ENCODE measurements at places on chromosomes 4 and X.

DNA sequence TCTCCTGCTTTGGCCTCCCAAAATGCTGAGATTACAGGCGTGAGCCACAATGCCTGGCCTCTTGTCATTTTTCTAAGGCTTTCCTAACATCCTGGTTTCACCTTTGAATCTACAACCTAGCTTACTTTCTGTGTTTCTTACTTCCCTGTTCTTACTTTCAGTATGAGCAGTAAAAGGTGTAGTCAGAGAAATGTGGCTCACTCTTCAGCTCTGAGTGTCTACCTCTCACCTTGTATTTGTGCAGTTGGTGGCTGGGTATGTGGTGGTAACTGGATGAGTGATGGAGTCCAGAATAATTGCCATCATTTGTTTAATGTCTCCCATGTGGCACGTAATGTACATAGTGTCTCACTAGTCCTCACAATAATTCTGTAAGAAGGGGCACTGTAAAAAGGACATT is 19.1 kb upstream of the CXCL11 start:
- no peak for DNase-seq

DNA sequence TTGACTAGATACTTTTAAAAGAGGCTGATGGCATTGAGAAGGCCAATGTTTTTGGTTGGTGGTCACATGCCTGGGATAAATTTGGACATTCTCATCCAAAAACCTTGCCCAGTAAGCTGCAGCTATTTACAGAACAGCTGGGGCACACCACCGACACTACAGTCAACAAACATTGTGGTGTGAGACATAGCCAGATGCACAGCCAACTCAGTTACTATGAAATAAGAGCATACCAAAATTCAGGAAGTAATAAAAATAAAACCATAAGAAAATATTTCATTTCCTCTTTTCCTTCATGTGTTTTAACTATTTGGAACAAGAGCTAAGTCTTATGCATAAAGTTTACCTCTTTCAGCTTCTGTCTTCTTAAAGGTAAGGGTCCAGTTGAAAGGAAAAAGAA is 8.8 kb downstream of the PPM1K start:
- DNase-seq: no peak

DNA sequence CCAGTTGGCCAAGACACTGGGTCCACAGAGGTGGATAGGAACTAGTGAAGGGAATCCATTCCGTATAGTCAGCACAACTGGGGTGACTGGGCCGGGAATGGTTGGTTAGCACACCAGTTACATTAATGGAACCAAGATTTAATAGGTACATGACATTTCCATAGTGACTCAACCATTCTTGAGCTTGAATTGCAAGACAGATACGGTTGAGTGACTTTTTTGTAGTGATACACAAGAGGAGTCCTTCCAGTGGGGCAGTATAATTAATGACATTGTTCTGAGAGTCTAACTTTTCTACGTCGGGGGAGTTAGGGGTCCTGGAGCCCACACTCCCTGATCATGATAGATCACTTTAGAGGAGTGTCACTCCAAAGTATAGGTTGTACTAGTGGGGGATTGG is 211.6 kb upstream of the CXCL13 start:
- no peak for DNase-seq

GRCh38 chrX:154426916-154427770 is 1.3 kb upstream of the ATP6AP1 start:
- DNase-seq: no peak

GRCh38 chr4:128145727-128146126 is 84.6 kb downstream of the LARP1B start:
- DNase-seq: no peak

DNA sequence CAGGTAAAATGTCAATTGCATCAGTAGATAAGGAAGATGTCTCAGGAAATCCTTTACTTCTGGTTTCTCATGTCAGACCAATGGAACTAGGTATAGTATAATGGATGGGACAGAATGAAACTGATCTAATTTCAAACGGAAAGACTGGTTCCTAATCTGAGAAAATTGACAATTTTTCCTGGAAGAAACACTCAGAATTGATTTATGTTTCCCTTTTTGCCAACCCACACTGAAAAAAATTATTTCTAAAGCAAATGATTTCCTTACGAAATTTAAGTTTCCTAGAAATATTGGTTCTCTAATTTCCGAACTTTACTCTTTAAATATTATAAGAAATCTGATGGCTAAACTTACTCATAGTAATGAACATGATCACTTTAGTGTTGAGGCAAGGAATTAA is 19.1 kb downstream of the PPAT start:
- DNase-seq: no peak

- no peak for DNase-seq
Observed at GRCh38 chrX:12991575-12991974, 16.7 kb downstream of the TMSB4X start.

GRCh38 chr4:57040510-57040909 is 61.8 kb downstream of the POLR2B start:
- no peak for DNase-seq

GRCh38 chr4:6216588-6216987 is 16.2 kb upstream of the JAKMIP1 start:
- DNase-seq: no peak

- DNase-seq: no peak
Observed at GRCh38 chrX:97260679-97261078, 377.0 kb downstream of the RPA4 start.

DNA sequence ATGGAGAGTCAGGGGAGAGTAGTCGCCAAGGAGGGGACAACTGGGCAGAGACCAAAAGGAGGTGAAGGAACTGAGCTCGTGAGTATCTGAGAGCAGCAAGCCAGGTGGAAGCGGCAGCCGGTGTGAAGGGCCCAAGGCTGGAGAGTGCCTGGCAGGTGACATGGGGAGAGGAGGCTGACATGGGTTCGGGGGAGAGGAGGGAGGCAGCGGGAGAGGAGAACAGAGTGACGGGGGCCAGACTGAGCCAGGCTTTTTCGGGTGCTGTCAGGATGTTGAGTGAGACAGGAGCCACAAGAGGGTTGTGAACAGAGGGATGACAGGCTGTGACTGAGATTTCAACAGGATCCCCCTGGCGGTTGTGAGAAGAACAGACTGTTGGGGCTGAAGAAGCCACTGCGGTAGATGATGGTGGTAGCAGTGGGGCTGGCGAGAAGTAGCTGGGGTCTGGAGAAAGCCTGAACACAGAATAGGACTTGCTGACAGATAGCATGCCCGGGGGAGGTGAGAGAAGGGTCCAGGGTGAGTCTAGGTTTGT is 5.7 kb downstream of the ELK1 start:
- no peak for DNase-seq

DNA sequence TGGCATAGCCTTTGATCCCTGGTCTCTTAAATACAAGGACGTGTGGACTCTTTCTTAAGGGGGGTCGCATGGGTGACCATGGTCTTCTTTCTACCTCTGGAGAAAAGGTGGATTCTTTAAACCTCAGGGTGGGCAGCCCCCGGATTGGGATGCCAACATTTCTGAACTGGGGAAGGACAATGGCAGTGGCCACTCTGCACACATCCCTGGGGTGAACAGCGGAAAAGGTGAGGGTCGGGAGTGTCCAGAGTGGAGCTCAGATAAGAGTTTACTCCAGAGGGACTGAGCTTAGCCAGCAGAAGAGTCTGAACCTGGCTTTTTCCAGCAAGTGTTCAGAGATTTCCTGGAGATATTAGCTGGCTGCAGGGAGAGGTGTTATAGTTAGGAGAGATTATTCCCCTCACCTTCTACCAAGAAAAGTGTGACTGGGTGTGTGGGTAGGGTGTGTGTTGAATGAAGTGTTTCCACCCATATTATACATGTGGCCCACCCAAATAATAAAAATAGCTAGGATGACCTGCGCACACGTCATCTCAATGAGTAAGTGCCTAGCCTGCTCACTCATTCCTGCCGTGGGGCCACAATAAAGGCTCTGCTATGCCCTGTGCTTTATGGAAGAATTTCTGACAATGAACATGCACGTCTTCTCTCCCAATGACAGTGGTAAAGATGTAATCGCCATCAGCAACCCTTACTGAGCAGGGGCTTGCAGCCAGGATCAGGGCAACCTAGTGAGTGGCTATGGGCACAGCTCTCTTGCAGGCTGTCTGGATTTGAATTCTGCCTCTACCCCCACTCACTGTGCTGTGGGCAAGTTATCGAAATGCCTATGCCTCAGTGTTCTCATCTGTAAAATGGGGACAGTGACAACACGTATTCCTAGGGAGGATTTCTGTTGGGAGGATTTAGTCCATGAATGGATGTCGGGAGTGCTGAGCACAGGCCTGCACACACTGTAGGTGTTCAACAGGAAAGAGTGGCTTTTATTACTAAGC is 76.6 kb downstream of the SLC2A9 start:
- DNase-seq: no peak

DNA sequence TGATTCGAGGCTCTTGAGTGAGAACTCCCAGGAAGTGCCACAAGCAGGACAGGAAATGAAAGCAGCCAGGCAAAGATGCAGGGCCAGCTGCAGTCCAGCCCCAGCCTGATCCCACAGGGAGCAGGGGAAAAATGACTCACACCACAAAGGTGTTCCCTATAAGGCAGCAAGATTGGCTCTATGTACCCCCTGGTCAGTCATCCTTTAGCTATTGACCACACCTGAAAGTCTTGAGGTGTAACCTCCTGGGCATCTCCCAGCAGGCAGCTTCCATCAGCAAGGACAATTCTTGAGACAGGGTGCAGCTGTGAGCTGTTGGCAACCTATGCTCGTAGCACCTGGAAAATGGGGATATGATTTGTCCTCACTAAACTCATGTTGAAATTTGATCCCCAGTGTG is 27.9 kb upstream of the EXOC1L start:
- no peak for DNase-seq

DNA sequence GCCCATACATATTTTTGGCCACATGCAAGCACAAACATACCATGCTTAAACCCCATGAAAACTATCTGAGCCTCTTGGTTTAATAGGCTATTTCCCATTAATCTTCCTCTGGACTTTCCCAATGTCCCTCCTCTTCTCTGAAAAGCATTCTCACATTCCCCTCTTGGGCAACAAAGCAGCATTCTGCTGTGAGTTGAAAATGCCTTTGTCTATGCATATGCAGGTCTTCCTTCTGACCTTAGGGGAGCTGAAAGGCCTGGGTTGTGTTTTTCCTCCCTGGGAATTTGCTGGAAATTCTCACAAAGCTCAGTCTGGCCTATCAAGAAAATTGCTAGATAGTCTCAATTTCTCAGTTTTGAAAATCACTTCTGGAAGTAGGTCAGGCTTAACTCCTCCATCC is 4.2 kb downstream of the VSIG4 start:
- DNase-seq: no peak

- no peak for DNase-seq
Observed at GRCh38 chr4:5389756-5390310, 318.5 kb downstream of the EVC2 start.

DNA sequence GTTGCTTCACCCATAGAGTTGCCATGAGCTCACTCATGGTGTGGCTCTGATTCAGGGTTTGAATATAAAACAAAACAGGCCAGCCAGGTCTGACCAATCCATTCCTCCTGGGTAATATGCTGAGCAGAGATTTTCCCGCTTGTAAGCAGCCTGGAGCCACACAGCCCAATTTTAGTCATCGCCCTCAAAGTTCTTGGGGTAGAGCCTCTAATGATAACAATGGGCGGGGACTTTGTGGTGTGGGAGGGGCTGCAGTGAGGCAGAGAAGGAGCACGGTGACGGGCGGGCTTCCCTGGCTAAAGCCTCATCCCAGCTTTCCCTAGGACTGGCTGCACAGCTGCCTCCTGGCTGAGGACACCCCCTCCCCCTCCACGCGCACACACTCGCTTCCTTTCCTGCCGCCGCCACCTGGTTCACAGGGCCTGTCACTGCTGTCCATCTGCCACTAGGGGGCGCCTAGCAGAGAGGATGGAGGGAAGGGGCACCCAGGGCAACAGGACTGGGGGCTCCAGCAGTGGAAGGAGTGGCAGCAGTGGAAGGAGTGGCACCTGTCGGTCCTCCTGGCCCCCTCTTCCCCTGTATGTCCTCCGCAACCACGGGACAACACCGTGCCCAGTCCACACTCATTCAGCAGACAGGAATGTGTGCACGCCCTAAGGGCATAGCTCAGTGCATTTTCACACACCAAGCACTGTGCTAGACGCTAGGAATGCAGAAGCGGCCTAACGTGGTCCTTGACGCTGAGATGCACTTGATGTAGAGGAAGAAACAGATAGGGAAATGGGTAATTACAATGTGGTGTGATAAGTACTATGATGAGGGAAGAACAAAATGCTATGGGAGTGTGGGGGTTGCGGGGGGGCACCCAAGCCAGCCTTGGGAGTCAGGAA is 26.8 kb downstream of the PRPS1 start:
- no peak for DNase-seq

DNA sequence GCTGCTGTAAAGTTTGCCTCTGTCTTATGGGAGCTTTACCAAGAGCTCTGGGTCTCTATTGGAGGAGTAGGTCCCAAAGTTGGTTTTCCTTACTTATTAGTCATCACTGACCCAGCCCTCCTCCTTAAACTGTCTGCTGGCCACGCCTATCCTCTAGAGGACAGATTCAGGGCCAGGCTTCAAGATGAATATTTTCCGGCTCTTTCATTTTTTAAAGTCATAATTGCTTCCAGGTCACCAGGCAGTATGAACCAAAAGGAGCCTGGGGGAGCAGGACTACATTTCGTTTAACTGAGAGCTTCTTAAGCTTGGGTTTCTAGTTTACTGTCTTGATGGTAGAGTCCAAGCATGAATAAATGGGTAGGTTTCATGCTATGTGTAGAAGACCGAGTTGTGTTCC is 13.7 kb downstream of the BCORL1 start:
- no peak for DNase-seq

DNA sequence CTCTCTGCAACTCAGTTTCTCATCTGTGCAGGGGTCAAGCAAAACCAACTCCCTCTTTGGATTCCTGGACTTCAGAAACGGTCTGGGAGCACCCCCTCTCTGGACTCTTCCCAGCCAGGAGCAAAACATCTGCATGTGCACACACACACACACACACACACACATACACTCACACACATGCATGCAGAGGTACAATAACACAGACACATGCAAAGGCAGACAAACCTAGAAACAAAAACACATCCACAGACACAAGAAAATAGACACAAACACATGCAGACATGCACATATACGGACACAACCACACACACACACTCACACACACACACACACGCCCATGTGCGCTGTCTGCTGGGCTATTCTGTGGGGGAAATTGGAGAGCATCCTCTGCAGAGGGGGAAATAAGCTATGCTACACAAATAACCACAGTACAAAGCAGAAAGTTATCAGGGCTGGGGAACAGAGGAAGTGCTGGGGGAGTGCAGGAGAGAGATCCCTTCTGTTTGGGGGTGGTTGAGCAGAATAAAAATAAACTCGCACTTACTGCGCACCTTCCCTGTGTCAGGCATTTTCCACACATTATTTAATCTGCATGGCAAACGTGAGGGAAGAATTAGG is 19.9 kb downstream of the IQSEC2 start:
- DNase-seq: no peak

- no peak for DNase-seq
Observed at GRCh38 chr4:85372966-85373365, 102.0 kb upstream of the ARHGAP24 start.

- no peak for DNase-seq
Observed at GRCh38 chrX:10926891-10927290, 184.2 kb upstream of the HCCS start.

- DNase-seq: no peak
Observed at GRCh38 chr4:56466910-56467283, 520 bp upstream of the SRP72 start.

GRCh38 chrX:37578045-37578444 is 6.6 kb downstream of the LANCL3 start:
- DNase-seq: no peak

GRCh38 chrX:33741807-33742206 is 390.3 kb downstream of the FAM47A start:
- DNase-seq: no peak
